ENCODE measurements at places on chromosomes 3 and 15.

DNA sequence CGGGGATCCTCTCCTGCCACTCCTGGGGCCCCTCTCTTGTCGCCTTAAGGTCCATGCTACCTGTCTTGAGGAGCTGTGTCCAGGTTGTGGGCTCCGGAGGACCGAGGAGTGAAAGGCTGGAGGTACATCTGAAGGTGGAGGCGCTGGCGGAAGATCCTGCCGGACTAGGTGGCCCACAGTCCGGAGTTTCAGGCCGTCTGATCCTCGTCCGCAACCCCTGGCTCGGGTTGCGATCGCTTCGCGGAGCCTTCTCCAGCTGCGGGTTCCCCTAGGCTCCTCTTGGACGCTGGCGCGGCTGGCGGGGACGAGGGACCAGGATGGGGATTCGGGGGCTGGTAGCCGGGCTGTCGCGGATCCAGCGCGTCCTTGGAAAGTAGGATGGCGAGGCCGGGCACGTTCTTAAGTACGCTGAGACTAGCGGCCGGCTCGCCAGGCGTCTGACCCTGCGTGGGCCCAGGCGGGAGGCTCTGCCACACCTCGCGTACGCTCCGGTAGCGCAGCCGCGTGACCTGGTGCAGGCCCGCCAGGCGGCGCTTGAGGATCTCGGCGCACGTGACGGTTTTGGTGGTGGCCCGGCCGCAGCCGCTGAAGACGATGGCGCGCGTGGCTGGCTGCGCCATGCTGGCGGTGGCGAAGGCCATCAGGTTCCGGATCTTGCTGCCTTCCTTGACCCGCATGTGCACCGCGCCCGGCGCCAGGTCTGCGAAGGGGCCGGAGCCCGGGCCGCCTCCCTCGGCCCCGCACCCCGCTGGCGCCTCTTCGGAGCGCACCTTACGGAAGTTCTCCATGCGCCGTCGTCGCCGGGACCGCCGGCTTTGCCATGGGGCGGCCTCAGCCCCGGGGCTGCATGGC lies 550 bp downstream of the RPP25 start:
- peak; percentile 53 for DNase-seq

DNA sequence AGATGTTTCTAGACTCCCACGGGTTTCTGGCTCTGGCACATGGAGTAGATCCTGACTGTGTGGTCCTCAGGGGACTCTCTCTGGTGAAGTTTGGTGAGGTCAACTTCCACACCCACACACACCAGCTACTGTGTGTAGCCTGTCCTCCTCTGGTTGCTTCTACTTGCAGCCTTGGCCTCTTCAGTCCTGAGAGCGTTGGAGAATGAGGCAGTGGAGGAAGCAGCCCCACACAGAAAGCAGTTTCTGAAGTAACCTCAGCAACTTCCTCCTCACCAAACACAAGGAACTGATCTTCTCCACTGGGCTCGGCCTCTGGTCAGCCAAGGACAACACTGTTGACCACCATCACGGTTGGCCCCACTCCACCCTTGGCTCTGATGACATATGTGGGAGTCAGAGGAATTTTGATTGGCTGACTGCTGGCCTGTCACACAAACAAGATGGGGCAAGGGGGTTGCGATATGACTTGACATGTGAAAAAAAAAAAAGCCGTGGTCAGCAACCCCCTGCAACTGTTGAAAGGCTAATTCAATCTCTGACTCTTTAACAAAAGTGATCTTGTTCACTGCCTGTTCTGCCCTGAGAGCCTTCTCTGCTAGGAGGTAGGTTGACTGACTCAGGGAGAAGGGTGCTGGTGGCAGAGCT lies 19.6 kb downstream of the CD86 start:
- DNase-seq, result no peak

GRCh38 chr15:101348015-101348414 lies 53.0 kb upstream of the SNRPA1 start:
- no peak for DNase-seq

DNA sequence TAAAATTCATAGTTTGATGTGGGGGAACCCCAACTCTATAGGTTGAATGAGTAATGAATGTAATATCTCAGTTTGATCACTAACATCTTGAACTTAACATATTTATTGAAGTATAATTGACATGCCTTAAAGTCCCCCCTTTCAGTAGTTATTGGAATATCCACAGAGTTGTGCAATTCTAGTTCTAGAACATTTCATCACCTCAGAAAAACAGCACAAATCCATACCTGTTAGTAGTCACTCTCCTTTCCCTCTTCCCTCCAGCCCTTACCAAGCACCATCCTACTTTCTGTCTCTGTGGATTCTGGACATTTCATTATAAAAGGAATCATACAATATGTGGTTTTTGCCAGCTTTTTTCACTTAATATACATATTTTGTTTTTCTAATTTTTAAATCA lies 8.7 kb upstream of the NIT2 start:
- DNase-seq, result no peak

GRCh38 chr3:8450618-8451017 lies 51.0 kb upstream of the LMCD1 start:
- no peak for DNase-seq

DNA sequence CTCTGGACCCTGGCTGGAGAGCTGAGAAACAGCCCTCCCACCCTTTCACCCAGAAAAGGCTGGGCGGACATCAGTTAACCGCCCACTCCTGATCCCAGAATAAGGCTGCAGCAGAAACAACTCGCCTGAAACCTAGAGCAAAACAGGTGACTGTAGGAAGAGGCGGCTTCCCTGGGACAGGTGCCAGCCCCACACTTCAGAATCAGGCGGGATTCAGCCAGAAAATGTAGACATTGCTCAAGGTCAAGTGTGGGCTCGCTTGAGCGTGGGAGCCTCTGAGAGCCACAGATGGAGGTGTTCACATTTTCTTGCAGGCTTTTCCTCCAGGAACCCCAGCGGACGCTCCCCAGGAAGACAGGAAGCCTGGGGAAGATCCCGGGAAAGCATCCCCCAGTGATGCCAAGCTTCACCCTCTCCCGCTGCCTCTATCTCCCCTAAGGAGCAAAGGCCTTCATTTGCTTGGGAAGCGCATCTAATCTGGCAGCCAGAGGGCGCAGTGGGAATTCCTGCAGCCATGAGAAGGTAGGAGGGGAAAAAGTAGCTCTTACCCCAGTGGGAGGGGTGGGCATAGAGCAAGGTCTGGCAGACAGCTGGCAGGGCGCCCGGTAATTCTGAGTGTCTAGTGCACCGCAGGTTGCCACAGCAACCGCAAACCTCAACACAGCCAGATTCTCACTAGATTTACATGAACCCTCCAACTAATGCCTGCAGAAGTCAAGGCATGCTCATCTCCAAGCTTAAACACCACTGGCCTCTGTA lies 77.7 kb downstream of the OCA2 start:
- DNase-seq, result no peak

DNA sequence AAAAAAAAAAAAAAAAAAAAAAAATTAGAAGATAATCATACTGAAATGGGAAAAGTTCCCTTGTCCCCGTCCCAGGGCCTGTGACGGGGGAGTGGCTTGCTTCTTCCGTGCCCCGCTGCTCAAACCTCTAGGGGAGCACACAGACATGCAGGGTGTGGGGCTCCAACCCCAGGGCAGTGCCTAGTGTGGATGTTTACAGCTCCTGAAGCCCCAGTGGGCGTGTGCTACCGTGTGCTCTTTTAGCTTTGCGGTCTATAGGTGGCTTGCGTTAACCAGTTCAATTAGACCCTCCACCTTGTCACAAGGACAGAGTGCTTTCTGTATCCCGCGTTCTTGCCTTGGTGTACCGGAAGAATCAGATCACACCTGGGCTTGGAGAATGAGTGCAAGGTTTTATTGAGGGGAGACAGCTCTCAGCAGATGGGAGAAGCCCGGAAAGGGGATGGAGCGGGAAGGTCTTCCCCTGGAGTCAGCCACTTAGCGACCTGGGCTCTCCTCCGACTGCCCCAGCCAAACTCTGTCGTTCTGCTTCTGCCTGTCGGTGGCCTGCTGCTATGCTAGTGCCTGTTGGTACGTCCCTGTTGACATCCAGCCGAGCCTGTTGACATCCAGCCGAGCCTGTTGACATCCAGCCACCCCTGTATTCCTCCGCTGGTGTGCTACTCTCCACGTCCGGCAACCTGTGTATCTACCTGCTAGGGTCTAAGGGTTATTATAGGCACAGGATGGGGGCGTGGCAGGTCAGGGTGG lies 569.8 kb downstream of the VGLL3 start:
- no peak for DNase-seq

- DNase-seq, result no peak
Observed at GRCh38 chr3:133964547-133964946, 65.2 kb downstream of the SLCO2A1 start.

- DNase-seq, result no peak
Observed at GRCh38 chr3:119322021-119322834, 28.0 kb downstream of the ARHGAP31 start.

GRCh38 chr3:61974662-61975061 lies 398.7 kb downstream of the FEZF2 start:
- DNase-seq, result no peak

DNA sequence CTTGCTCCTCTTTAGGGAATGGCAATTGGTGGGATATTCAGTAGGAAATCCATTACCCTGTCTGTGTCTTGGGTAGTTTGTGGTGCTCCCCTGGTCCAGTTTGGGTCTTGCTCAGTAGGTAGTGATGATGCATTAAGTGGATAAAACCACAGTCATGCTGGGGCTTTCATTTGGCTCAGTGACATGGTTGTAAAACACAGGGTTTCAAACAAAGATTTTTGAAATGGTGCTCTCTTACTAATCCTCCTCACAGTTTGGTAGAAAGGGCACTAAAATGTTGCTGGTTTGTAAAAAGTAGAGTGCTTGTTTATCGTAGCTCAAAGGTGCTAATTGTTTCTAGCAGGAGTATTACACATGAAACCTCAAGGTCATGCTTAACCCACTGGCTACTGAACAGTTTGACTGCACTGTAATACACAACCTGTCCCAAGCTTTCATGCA lies 22.9 kb downstream of the BBX start:
- DNase-seq, result no peak

- no peak for DNase-seq
Observed at GRCh38 chr3:37093481-37093880, 80.9 kb downstream of the LRRFIP2 start.

GRCh38 chr3:133805702-133806475 lies at the start of gene SRPRB:
Gene SRPRB, plus strand, starts transcription at chr3:133805815. Its CDS starts 34 bp downstream, at chr3:133805849.
- DNase-seq, result peak; percentile 94

GRCh38 chr3:46903341-46904302 lies 26.1 kb downstream of the PTH1R start:
- DNase-seq, result no peak

- DNase-seq, result no peak
Observed at GRCh38 chr3:49869525-49870126, at the start of gene CAMKV. Gene CAMKV, minus strand, starts transcription at chr3:49869906. Its CDS starts 7,518 bp downstream, at chr3:49862388.

DNA sequence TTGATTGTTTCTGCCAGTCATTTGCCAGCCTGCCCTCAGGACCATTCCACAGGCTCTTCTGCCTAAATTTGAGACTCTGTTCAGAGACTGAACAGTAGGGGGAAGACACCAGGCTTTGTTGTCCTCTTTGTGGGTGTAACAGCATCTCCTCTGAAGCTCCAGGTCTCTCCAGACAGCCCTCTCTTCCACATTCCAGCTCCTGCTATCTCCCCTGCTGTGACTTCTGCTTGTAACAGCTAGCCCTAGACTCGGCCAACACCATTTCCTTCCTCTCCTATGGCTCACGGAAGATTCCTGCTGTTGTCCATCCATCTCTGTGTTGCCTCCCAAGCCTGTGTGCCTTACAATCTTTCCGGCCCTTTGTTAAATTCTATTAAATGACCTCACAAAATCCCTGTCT lies 40.2 kb downstream of the SUCLG2 start:
- DNase-seq, result no peak

DNA sequence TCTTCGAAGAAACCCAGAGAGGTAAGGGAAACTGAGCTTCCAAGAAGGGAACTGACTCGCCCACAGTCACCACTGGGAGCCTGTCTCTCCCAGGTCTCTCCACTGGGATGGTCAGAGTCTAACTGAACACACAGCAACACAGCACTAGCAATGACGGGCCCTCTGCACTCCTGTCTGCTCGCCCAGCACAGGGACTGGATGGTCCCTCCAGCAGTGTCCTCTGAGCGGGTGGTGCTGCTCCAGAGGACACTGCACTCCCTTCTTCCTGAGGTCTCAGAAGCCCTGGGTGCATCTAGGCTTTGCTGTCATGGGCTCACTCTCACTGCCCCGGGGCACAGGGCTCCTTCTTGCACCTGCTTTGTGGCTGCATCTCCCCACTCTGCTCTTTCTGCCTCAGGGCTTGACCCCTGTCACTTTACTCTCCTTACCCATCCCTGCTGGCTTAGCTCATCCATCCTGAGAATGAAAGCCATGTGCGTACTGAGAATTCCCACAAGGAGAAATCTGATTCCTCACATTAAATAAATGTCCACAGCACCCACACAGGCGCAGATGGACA lies 356.6 kb downstream of the GABRG3 start:
- DNase-seq, result no peak

DNA sequence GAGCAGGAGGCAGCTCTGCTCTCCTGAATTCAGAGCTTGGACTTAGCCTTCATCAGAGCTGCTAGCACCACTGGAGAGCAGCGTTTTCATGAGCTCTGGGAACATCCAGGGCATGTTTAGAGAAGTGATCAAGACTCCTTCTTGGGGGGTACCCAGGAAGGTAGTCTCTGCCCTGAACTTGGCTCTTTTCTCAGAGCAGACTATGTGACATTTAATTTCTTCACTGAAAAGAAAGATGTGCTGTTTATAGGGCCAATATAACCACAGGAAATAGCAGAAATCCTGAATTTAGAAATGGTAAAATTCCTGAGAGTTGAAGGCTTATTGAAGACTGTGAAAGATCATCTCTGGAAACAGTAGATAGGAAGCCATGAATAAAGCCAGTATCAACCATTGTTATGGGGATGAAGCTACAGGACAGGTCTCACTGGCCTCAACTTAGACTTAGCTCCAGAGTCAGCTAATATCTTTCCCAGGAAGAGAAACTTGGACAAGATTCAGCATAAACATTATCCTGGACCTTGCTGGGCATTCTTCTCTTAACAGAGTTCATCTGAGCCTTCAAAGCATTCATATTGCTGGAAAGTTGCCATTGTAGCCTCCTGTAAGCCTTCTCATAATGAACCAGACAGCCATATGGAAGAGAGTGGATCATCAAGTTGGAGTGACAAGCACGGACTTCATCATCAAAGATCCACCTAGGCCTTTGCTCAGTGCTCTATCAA lies 386.6 kb upstream of the THBS1 start:
- DNase-seq, result no peak

- DNase-seq, result no peak
Observed at GRCh38 chr3:4306860-4307259, 3.7 kb downstream of the SETMAR start.

GRCh38 chr3:12816521-12817342 lies 20.3 kb downstream of the CAND2 start:
- DNase-seq, result no peak

GRCh38 chr3:111952866-111953450 lies 25.9 kb upstream of the ABHD10 start:
- DNase-seq, result no peak

- DNase-seq, result no peak
Observed at GRCh38 chr3:107975529-107976201, 115.2 kb downstream of the CD47 start.

DNA sequence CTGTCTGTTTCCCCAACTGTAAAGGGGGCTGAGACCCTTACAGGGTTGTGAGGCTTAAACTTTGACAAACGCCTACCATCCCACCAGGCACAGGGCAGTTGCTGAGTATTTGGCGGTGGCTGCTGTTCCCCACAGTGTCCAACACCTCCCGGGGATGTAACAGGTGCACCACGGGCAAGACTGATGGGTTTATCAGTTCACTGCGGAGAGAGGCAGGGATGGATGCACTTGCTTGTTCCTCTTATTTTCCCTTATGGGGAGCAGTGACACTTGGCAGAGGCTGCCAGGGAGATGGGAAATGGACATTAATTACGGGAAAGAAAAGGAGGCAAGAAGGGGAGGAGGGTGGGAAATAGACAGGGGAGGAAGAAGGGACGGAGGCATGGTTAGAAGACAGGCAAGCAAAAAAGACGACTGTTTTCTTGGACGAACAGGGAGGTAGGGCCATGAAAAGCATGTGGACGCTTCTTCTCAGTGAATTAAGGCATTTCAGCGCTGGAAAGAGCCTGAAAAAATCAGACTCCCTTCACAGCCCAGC lies 16.6 kb upstream of the ADIPOQ start:
- DNase-seq, result no peak
